ENCODE measurements at places on chromosomes 7 and 10.

DNA sequence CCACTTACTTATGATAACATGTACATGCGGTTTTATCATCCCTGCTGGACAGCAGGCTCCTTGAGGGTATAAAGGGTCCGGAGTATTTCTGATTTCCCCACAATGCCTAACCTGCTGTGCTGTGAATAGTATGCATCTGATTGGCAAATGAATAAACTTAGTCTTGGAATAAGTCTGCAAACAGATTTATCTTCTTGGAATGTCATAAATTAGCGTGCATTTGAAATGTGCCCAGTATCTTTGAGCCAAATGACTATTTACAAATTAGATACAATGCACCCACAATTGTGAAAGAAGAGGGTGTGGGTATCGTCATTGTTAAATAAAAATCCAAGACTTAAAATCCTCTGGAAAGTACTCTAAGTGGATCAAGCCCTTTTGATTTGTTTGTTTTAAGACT lies 106.0 kb downstream of the OSBPL3 start:
- no peak for DNase-seq

GRCh38 chr7:151792086-151792485 lies 84.8 kb downstream of the PRKAG2 start:
- DNase-seq, result no peak

DNA sequence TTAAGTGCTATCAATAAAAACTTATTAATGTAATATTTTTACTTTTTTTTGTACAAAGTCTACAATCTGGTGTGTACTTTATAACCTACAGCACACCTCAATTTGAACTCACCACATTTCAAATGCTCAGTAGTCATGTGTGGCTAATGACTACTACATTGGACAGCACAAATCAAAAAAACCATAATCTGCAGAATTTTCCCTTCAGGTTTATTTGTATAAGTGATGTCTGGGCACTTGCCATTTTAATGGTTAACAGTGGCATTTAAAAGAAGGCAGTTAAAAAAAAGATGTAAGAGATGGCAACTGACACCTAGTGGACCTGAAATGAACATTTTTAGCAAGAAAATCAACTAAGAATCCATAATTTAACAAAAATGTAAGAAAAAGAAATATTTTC lies 124.6 kb upstream of the NRBF2 start:
- no peak for DNase-seq

GRCh38 chr7:47594406-47594805 lies 12.5 kb upstream of the TNS3 start:
- no peak for DNase-seq

- DNase-seq, result no peak
Measured at GRCh38 chr7:158384746-158385145, 202.9 kb downstream of the PTPRN2 start.

DNA sequence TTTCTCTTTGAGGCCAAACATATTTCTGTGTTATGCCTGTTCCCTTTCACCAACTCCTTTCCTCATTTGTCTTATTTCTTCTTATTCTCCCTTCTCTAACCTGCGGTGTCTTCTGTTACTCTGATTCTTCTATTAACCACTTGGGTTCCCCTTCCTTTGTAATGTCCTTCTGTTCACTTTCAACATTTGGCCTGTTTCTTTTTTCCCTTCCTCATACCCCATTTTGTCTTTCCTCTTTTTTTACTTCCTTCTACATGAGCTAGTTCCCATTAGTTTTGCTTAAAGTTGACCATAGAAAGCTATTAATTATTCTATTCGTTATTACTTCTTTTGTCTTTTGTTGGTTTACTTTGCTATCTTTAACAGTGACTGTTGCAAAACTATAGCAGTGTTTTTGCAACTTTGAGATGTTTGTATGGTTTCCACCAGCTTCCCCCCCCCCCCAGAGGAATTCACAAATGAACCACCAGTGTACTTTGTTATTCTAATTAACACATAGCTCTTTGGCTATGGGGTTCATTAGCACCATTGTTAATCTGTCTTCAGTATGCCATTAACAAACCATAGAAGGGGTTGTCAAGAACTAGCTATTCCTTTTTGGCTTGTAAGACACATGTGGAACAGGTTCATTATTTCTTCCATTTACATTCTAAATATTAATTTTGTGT lies 2.9 kb downstream of the LRGUK start:
- DNase-seq, result no peak

- no peak for DNase-seq
Measured at GRCh38 chr10:44264244-44264643, 120.7 kb downstream of the CXCL12 start.

DNA sequence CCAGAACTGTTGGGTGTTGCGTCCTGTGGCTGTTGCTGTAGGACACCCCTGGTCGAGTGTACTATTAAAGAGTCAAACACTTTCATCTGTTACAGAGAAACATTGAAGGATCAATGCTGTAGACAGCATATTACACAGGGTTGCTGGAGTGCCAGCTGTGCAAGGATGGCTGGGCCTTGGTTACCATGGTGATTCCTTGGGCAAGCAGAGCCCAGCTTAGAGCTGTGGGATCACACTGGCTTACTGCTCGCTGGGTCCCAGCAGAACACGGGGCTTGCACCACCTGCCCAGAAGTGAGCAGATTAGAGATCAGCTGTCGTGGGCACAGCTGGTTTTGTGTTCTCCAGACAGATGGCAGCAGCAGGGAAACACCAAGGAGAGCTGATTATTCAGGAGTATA lies 76.0 kb downstream of the GPR141 start:
- no peak for DNase-seq

GRCh38 chr10:35503578-35503977 lies 101.6 kb upstream of the GJD4 start:
- DNase-seq, result no peak

GRCh38 chr10:5504146-5505072 lies 5.0 kb upstream of the CALML5 start:
- no peak for DNase-seq

GRCh38 chr7:24440892-24441291 lies 132.4 kb upstream of the PALS2 start:
- no peak for DNase-seq

- peak; percentile 82 for DNase-seq
Measured at GRCh38 chr7:104980841-104981671, 32.9 kb upstream of the KMT2E start.

DNA sequence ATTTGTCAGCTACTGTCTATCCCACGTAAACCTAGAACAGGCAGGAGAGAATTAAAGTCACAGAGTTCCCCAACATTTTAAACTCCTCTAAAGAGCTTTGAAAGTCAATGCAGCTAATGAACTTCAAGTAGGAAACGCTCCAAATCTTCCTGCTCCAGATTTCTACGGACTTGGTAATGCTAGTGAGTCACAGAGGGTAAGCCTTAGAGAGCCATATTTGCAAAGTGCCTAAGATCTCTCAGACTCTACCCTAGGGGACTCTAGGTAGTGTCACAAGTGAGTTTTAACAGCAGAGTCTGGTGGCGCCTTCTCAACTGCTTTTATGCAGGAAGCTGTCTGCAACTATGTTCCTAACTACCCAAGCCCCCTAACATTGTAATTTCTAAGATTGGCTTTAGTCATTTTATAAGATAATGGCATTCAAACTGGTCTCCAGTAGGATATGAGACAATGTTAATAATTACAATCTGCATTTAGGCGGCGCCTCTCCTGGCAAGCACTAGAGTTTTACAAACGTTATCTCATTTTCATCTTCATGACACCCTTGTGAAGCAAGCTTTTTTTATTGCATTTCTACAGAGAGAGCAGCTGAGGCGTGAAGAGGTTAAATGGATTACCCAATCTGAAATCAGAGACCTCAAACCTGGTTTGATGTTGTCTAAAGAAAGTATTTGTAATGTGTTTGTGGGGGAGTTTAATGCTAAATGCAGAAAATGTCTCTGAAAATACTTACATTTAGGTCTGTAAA lies 22.0 kb upstream of the FZD1 start:
- DNase-seq, result peak; percentile 60

DNA sequence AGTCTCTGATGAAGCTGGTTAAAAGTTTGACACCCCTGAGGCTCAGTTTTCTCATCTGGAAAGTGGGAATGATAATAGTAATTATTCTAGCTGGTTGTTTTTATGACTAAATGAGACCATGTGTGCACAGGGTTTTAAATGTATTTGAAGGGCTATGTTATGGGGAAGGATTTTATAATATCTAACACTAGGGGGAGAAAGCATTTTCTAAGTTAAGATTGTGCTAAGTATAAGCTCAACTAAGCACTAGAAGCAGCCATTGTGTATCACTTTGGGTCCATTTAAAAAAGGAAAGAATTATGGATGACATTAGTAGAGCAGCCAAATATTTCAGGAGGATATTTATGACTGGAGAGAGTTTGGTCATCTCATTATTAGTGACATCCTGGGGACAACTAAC lies 49.5 kb upstream of the CREB5 start:
- no peak for DNase-seq

DNA sequence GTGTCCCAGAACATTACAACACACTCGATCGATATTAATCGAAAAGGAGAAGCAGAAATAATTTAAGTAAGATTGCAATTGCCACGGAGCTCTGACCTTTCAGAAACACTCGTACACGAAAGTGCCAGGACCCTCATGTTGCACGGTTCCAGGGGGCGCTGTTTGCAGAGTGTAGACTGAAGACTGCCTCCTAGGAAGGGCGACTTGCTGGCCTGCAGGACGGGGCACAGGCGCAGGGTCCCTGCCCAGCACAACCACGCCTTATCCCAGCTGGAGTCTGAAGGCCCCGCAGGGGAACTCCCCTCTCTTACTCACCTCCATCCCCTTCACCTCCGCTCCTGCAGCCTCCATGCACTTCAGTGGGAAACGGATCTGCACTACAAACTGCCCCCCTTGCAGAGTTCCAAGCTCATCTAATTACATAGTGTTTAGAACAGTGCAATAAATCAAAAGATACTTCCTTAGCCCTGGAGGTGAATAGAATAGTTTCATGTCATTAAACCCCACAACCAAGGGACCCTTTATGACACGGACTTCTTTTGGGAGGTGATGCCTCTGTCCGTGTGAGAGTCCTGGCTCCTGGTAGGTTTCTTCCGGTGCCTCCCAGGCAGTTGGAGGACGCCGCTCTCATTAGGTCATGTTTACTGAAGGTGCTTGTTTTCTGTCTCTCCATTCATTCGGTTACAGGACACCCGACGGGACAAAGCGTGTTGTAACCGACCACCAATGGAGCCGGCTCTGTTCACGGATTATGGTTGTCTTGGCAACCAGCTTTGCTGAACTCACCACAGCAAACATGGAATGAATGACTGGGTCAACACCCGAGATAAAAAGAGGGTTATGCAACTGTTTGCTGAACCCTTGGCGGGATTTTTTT lies 262.2 kb downstream of the BAMBI start:
- no peak for DNase-seq

DNA sequence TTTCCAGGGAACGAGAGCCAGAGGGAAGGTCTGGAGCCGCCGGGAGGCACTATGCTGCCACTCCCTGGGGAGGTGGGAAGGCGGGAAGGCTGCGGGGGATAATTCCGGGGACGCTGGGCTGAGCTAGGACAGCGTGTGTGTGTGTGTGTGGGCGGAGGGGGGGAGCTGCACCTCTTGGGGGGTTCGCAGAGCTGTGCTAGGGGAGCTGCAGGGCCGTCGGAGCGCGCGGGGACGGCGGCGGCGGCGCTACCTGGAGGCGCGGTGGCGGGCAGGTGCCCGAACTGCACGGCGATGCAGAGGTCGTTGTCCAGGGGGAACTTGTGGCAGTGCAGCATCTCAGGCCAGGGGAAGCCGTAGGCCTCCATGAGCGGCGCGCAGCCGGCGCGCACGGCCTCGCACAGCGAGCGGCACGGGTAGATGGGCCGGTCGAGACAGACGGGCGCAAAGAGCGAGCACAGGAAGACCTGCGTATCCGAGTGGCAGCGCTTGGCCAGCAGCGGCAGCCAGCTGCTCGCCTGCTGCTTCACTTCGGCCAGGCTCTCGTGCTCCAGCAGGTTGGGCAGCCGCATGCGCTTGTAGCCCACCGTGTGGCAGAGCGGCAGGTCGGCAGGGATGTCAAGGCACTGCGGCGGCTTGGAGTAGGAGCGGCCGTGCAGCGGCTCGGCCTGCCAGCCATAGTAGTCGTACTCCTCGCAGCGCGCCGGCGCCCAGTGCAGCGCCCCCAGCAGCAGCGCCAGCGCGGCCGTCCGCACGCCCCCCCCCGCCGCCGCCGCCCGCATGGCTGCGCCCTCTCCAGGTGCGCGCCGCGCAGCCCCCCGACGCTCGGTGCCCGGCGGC lies 526 bp downstream of the SFRP5 start:
- DNase-seq, result peak; percentile 17

- DNase-seq, result no peak
Measured at GRCh38 chr10:110059925-110060324, 52.1 kb downstream of the ADD3 start.

DNA sequence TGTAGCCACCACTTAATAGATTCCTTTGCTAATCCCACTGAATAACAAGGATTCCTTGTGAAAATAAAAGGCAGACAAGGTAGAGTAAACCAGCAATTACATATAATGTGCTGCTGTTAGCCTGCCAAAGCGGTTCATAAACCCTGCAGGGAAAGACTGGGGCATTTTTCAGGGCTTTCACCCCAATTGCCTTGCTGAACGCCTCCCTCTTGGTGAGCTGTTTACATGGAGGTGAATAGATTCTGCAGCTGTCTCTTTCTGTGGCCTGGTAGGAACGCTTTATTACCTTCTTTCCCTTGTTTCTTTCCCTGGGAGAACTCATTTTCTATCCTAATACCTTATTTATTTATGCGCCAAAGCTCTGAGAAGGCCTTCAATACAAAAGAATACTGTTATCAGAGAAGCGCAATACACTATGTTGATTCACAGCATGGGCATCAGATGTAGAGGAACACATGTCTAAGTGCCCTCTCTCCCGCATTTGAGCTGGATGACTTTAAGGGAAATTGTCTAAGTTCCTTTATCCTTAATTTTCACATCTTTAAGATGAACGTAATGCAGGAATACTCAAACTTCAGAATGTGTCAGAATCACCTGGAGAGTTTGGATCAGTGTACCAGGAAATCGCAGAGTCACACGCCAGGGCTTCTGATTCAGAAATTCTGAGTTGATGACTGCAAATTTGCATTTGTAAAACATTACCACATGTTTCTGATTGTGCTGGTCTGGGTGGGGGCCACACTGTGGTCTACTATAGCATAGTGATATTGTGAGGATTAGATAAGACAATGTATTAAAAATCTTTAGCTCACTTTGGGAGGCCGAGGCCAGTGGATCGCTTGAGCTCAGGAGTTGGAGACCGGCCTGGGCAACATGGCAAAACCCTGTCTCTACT lies 1203.8 kb downstream of the SORCS3 start:
- no peak for DNase-seq

- DNase-seq, result no peak
Measured at GRCh38 chr10:31278279-31278941, 40.6 kb upstream of the ZEB1 start.

- DNase-seq, result peak; percentile 42
Measured at GRCh38 chr7:27082171-27082570, 13.6 kb downstream of the HOXA1 start.

- DNase-seq, result no peak
Measured at GRCh38 chr7:155576900-155577508, 30.6 kb upstream of the CNPY1 start.

DNA sequence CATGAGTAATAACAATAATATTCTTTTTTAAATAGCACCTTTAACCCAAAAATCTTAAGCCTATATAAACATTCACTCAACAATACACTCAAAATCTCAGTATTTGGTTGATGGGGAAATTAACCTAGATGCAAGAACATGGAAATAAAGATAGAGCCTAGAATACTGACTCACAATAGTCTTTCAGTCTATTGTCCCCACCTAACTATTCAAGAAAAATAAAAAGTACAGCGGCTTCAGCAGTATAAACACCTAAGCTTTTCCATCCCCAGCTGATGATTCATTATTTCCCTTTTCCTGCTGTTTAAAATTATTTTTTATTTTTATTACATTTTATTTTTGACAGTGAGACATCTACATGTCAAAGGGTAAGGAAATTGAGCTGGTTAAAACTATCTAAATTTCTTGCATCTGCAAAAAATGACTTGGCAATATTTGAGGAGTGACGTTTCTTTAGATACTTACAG lies 201.4 kb downstream of the FZD1 start:
- DNase-seq, result no peak

- no peak for DNase-seq
Measured at GRCh38 chr7:43078794-43079193, 33.7 kb upstream of the HECW1 start.
